ENCODE measurements at places on chromosomes 11 and 22. TPM values are rescaled to one million over a fixed set of nuclear protein-coding genes. Genes with fewer than 3 reads are reported as not detected.

CABP7 gene
- 0.08 TPM for polyA plus RNA-seq

PRG2 gene
- 0.25 TPM for polyA plus RNA-seq

GRCh38 chr11:429931-430456 lies 11.8 kb downstream of the ANO9 start:
- no peak for DNase-seq

- no peak for DNase-seq
These were observed 48.6 kb downstream of the SESN3 start for GRCh38 chr11:95182397-95182796.
